ENCODE measurements at places on chromosomes 16 and 17.

- DNase-seq = no peak
Observed at GRCh38 chr16:4407543-4408322, 8.7 kb downstream of the CORO7 start.

DNA sequence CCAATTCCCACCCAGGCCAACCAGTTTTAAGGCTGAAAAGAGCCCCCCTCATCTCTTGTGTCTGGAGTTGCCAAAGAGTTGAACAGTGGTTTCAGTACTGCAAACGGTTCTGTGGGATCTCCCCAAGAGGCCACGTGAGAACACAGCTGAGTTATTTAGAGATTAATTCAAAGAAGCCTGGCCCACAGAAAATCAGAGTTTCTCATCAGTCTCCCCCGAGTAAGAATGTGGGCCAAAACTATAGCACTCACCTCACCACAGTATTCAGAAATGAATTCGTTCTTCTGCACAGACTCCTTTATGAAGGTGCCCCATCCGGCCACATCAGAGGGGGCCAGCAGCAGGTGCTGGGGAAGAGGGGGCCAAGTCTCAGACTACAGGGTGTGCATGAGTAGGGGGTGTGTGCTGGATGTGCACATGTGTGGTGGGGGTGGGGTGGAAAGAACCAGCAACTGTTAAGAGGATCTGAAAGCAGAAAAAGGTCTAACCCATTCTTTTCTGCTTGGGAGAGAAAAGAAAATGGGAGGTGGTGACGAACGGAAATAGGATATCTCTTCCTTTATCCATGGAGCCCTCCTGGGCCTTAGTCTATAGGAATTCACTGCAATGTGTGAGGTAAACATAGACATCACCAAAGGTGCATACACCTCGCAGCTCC lies 22.6 kb downstream of the CNTNAP1 start:
- DNase-seq = no peak

GRCh38 chr16:353404-354290 lies 1.1 kb upstream of the AXIN1 start:
- no peak for DNase-seq

- DNase-seq = no peak
Observed at GRCh38 chr16:48049847-48050246, 105.9 kb downstream of the ABCC12 start.

DNA sequence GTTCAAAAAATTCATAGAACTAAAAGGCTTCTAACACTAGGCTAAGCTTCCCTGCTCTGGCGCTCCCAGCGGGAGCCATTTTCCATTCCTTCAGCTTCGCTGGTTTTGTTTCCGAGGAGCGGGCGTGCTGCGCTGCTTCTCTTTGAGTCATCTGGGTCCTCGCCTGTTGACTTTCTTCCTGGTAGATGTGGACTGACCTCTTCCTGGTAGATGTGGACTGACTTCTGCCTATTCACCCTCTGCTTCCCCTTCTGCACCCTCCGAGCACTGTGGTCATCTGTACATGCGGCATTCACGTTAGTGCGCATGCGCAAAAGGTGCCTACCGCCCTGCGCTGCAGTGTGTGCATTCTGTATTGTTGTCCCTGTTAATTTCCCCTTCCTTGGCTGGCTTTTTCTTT lies 40.8 kb upstream of the SEC14L1 start:
- no peak for DNase-seq

DNA sequence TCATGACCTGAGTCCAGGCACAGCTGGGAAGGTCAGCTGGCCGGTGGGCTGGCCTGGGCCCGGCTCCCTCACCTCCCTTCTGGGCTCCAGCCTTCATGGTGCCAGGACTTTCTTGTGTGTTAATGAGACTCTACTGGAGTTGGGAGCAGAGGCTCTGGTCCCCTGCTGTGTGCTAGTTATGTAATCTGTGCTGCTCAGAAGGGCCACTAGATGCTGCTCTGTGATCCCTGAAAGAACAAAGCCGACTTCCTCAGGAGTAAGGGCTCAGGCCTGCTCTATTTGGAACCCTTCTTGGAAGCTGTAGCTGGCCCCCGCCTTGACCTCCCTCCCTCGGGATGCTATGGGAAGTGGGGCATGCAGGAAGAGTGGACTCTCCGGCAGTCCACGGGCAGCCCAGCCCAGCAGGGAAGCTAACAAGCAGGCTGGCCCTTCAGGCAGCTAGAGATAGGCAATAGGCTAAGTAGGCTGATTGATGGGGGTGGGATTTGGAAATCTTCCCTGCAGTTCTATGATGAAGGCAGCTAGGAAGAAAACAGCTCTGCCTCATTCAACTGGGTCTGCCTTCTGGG lies 3.3 kb upstream of the CDK5R1 start:
- DNase-seq = peak; percentile 58

GRCh38 chr16:75420987-75421819 lies 12.1 kb downstream of the CFDP1 start:
- DNase-seq = no peak

DNA sequence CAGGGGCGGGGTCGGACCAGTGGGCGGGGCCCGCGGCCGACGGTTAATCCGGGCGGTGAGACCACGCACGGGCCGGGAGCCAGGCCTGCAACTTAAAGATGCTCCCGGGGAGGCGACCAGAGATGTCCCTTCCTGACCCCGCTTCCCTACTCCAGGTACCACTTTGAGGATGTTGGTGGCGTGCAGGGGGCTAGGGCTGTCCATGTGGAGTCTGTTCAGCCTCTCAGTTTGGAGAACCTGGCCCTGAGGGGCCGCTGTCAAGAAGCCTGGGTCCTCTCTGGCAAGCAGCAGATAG lies 580 bp downstream of the RANGRF start:
- no peak for DNase-seq

DNA sequence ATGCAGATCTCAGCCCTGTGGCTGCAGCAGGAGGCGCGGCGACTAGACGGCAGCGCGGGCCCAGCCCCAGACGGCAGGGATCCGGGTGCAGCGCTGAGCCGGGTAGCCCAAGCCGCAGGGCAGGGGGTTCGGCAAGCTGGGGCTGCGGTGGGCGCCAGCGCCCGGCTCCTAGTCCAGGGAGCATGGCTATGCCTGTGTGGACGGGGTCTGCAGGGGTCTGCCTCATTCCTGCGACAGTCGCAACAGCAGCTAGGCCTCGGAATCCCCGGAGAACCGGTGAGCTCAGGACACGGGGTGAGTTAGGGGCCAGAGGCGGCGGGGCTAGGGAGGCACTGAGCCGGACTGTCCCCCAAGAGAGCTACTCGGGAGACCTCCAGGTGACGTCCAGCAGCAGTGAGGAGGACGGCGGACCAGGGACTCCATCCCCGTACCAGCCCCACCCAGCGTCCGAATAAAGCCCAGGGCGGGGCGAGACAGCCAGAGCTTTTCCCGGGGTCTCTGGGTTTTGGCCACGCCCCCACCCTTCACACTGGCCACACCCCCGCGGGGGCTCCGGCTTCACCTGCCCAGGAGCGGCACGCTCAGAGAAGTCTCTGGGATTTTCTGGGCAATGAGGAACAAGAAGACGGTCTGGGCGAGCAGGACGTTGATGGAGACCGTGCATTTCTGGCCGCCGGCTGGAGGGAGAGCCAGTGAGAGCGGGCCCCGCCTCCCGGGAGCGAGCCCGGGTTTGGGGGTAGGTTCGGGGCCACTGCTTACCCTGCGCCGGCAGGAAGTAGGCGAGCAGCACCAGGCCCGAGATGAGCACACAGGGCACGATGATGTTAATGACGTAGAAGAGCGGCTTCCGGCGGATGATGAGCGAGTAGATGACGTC lies 1.1 kb downstream of the C17orf107 start:
- no peak for DNase-seq

DNA sequence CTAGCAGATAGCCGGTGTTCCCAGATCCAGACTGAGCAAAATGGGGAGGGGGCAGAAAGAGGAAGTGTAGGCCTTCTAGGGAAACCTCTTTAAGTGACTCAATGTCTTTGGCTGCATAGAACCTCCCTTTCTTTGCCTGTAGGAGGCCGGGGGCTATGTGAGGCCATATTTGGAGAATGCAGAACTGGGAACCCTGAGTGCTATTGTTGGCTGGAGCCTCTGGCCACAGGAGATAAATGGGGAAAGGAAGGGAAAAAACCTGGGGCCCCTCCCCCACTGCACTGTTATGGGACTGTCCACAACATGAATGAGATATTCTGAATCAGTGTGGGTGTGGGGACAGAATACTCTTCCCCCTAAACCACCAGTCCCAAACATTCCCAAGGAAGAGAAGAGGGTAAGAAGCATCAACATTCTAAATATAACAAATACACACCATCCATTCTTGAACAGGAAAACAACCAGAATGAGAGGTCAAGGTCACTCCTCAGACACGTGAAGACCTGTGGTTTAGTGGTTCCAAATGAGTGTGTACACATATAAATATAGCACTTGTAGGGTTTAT lies 2.4 kb downstream of the VPS25 start:
- DNase-seq = no peak

DNA sequence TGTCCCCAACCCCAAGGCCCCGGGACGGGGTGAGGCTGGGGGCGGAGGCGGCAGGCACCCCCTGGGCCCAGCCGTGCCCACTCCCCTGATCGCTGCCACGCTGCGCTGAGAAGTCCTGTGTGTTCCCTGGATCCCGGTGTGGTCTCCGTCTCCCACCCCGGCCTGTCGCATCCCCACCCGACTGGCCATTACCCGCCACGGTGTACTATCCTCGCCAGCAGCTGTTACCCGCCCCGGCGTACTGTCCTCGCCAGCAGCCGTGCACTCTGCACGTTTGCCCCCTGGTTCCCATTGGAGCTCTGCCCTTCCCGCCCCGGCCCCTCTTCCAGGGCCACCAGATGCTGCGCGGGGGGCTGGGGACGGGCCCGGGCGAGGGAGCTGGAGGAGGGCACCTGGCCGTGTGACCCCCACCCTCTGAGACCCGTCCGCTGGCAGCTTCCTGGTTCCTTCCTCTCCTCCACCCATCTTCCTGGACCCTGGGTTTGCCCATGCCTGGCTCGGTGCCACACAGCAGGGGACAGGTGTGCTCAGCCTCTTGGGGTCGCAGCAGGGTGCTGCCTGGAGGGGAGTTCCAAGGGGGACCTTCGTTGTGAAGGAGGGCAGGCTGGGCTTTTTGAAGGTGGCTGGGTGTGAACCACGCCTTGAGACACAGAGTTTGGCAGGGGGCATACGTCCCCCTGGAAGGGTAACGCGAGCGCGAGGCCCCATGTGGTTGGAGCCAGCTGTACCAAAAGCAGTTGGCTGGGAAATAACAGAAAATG lies 19.7 kb downstream of the BAHCC1 start:
- DNase-seq = no peak

DNA sequence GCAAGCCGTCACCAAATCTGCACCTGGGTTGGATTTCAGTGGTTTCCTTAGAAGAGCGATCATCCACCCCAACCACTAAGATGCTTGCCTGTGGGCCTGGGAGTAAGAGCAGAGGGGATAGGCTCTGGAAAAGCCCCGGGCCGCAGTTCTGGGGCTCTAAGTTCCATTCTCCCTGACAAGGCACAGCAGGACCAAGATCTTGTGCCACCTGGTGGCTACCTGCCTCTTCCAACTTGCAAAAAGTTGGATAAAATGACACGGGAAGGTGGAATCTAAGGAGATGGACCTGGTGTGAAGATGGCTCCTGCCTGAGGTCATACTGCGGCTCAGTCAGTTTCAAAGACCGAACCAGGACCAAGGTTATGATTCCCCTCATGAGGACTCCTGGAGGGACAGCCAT lies 42.3 kb downstream of the ABCC12 start:
- DNase-seq = no peak

- no peak for DNase-seq
Observed at GRCh38 chr17:34393401-34393800, 30.4 kb upstream of the CCL1 start.

GRCh38 chr16:4692460-4693295 lies 684 bp upstream of the NUDT16L1 start:
- DNase-seq = no peak

- no peak for DNase-seq
Observed at GRCh38 chr17:79290726-79291125, 216.1 kb downstream of the ENGASE start.

DNA sequence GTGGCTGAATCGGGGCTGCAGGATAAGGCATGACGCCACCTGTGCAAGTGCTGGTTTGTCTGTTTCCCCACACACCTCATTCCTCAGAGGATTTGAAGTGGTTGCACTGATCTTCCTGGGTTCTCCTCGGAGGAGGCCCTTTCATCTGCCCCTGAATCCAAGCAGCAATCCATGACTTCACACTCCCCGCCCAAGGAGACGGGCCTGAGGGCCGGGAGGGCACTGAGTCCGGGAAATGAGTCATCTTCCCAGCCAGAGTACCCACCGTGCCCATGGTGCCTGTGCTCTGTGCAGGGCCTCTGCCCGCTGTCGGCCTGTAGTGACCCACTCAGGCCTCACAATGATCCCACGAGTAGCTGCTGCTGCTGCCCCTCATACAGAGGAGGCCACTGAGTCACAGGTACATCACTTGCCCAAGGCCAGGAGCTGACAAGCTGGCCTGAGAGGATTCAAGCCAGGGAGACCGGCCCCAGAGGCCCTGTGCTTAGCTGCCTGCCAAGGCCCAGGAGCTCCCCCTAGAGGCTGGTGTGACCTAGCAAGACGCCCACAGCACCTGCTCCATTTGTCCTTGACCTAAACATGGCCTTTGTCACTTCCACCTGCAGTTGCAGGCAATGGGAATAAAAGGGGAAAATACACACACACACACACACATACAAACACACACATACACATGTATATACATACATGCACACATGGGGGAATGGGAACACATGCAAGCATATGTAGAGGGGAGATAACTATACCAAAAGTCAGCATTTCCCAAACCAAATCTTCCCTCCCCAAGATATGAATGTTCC lies 240.0 kb downstream of the C16orf95 start:
- no peak for DNase-seq

DNA sequence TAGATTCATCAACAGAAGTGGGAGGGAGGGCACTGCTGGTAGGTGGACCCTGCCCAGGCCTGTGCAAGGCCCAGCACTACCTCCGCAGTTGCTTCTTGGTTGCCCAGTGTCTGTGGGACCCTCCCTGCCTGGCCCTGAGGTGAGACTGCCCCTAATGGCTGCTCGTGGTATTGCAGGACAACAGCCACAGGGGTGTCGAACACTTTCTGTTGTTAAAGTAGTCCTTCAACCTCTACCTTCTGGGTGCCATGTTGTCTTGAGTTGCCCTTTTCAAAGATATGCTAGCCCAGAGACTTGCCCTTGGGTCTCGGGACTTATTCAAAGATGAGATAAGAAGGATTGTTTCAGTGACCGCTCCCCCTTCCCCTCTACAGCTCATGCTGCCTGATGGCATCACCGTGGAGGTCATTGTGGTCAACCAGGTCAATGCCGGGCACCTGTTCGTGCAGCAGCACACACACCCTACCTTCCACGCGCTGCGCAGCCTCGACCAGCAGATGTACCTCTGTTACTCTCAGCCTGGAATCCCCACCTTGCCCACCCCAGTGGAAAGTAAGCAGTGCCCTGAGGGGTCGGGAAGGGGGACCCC lies 29.1 kb downstream of the AKAP1 start:
- DNase-seq = no peak

- DNase-seq = no peak
Observed at GRCh38 chr17:59425085-59425931, 93.9 kb downstream of the YPEL2 start.

GRCh38 chr16:87918866-87919680 lies 17.3 kb downstream of the CA5A start:
- no peak for DNase-seq
